Suppressor macrophage treated with lipopolysaccharide for 4 hours (primary cell): ENCODE measurements at places on chromosomes 13 and 19.

DNA sequence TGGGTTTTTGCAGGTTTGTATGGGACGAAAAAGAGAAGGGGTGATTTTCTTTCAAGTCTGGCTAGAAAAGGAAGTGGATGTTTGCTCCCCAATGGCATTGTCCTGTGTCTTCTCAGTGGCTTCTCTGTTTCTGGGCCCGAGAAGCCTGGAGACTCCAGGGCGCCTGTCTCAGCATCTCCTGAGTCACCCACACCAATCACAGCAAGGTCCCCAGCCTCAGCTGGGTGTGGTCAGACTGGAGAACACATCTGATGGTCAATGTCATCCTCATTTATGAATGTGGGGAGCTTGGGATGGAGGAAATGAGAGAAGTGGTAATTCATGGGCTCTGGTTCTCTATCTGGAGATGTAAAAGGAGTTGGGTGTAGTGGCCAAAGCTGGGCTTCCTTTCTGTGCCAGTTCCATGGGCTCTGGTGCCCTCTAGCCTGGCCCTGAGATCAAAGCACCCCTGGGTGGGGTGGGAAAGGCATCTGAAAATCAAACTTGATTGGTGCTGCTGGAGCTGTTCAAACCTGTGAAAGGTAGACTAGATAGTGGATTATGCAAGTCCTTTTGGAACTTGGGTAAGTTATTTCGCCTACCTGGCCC, 13.4 kb downstream of the RASL11A start:
- DNase-seq: peak; percentile 53

DNA sequence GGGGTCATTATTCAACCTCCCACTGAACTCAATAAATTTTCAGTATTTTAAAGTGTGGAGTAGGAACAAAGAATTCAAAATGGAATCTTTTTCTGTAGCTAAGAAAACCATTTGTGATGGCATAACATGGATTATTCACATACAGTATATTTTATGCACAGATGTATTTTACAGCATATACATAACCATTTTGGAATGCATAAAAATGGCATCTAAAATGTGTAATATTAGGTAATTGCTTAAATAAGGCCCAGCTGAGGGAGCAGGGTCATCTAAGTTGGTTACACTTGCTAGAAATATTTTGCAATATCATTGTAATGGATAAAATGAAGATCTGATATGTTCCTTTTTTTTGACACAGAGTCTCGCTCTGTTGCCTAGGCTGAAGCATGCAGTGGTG, 146.9 kb downstream of the LMO7 start:
- no peak for DNase-seq

GRCh38 chr19:47176071-47176626, 45.5 kb downstream of the SAE1 start:
- no peak for DNase-seq

GRCh38 chr13:100112186-100112838, 23.4 kb downstream of the PCCA start:
- no peak for DNase-seq

DNA sequence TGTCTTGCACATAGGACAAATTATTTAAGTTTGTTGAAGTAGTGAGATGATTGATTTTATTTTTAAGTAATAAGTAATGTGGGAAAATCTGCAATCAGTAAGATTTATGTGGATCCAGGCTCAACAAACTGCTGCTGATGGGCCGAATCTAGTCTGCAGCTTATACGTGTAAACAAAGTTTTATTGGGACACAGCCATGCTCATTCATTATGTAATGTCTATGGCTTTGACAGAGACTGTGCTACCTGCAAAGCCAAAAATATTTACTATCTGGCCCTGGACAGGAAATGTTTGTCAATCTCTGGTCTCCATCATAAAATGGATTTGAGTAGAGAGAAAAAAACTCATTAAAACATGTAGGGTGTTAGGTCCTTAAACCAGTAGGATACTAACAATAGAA, 728.0 kb downstream of the GPC5 start:
- DNase-seq: no peak

GRCh38 chr13:114019367-114019766, 45.5 kb upstream of the C13orf46 start:
- peak; percentile 20 for DNase-seq

GRCh38 chr13:50585674-50586413, 257.6 kb downstream of the DLEU7 start:
- DNase-seq: no peak

- DNase-seq: no peak
Measured at GRCh38 chr13:35714121-35714520, 237.6 kb upstream of the MAB21L1 start.

GRCh38 chr13:94233401-94233800, 246.1 kb downstream of the DCT start:
- DNase-seq: peak; percentile 33

DNA sequence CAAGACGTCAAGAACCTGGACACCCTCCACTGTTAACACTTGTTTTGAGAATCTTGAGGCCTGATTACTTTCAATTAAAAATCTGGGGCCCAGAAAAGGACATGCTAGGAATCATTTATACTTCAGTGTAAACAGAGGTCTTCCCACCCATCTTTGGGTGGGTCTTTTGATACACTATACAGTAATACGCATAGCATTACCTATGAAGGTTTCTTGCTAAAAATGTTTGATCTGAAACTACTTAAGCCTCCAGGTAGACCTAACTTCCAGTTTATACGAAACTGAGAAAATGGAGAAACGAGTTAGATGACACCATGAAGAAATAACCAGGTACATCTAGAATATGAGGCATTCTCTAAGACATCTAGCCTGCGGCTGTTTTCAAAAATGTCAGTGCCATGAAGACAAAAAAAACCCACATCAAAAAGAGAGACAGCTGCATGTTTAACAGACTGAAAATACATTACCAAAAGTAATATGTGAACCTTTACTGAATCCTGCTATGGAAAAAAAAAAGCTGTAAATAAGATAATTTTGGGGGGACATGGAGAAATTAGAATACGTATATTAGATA, 36.6 kb downstream of the TGDS start:
- no peak for DNase-seq

- peak; percentile 58 for DNase-seq
Measured at GRCh38 chr19:10238172-10238783, 7.1 kb upstream of the S1PR2 start.

GRCh38 chr19:47272448-47273312, 2.0 kb upstream of the INAFM1 start:
- DNase-seq: no peak

DNA sequence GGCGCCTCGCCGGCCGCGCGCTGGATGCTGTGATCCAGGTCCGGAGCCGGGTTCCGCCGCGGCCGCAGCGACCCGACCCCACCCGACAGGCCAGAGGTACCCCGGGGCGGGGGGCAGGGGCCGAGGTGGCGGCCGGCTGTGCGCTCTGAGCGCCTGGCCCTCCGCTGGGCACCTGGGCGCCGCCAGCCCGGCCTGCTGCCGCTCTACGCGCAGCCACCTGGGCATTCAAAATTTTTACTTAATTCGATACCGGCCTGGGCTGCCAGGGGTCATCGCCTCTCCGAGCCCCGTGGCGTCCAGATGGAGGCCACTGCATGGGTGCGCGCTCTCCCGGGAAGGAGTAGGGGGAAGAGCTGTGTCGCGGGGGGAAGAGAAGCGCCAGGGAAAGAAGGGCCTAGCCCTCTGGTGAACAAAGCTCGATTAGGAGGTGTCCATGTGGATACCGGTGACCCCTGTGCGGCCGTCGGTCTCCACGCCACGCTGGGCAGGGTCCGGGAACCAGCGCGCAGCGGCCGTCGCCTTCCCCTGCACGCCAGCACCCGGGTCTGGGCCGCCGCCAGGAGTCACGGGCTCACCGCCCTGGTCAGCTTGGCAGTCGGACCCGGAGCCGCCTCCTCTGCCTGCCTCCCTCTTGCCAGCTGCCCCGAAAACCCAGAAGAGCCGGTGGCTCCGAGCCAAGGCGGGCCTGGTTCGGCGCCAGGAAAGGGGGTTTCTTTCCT, 666 bp downstream of the BIVM start:
- peak; percentile 24 for DNase-seq

- DNase-seq: no peak
Measured at GRCh38 chr13:75762076-75762937, 126.2 kb downstream of the LMO7 start.

DNA sequence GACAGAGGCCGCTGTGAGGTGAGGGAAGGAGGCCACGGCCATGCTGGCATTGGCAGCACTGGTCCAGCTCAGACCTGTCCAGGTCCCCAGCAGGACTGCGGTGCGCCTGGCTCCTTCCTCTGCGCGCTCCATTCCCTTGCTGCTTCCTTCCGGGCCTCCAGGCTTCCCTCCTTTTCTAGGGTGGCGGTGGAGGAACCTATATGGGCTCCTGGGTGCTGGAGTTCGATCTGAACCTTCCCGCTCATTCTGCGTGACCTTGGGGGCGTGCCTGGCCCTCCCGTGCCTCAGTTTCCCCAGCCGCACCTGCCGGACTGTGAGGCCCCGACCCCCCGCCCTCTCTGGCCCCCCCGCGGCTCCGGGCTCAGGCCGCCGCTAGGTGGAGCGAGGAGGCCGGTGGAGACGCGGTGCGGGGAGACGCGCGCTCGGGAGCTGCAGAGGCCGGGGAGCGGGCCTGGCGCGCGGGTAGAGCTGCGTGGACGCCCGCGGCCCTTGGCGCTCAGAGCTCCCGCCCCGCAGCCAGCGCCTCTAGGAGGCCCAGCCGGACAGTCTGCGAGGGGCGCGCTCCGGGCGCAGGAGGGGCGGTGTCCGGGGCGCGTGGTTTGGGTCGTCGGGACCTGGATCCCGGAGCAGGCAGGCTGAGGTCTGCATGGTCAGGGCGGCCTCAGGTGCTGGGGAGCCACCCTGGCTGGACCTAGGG, 29.9 kb downstream of the EFNA2 start:
- peak; percentile 23 for DNase-seq

DNA sequence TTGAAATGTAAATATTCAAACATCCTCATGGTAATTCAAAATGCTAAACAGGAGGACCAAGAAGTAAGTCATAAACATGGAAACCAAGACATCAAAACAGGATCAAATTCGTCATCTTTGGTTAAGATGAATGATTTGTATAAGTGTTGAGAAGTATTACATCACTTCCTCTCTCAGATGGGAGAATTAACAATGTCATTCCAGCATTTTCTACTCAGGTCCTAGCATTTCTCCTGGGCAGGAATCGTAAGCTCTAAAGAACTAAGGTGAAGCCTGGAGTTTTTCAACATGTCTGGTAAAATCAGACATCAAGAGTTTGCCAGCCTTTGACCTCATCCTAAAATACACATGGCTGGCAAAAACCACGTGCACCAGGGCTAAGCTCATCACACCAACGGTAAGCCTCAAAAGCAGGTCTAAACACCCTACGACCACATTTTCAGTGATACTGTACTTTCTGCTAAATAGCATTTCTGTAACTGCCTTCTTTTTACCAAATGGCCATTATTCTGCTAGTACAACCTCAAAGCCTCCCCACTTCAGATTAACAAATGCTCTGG, 24.8 kb downstream of the RANBP3 start:
- DNase-seq: peak; percentile 47

DNA sequence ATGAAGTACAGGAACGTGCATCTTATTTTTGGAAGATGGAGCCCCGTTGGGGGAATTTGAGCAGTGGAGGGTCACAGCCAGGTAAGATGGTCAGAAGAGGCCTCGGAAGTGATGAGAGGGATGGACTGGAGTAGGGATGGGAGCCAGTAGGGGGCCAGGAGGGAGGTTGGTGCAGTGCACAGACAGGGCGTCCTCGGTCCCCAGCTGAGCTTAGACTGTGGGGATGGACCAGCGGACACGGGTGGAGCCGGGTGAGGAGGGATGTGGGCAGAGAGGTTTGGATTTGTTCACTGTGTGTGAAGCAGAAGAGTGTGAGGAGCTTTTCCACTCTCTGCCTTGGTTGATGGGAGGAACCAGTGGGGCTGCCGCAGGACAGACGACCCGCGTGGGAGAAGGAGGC, 10.6 kb downstream of the RPS9 start:
- peak; percentile 25 for DNase-seq

DNA sequence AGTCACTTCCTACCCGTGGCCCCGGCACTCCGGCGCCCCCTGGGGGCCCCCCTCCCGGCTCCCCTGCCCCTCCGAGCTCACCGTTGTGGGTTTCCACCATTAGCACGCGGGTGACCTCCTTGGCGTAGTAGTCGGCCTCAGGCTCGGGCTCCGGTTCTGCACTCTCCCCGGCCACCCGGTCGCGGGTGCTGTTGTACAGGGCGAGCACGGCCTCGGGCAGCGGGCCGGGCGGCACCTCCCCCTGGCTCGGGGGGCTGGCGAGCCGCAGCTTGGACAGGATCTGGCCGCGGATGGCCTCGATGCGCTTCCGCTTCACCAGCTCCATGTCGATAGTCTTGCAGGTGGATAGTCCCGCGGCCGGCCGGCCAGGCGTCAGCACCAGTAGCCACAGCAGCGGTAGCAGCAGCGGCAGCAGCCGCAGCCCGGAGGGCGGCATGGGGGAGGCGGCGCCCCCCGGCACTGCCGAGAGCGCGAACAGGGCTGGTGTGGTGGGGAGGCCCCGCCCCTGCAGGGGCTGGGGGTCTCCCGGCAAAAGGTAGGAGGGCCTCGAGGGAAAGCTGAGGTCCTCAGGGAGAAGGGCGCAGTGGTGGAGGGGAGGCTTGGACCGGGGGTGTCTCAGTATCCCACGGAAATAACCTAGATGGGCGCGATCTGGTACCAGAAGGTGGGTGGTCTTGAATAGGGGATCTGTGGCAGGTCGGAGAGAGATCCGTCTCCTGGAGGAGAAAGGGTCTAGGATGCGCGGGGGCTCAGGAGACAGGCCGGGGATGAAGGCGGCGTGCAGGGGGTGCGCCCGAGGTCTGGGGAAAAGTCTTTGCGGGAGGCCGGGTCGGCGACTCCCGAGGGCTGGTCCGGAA, 885 bp downstream of the TGFB1 start:
- DNase-seq: peak; percentile 80

DNA sequence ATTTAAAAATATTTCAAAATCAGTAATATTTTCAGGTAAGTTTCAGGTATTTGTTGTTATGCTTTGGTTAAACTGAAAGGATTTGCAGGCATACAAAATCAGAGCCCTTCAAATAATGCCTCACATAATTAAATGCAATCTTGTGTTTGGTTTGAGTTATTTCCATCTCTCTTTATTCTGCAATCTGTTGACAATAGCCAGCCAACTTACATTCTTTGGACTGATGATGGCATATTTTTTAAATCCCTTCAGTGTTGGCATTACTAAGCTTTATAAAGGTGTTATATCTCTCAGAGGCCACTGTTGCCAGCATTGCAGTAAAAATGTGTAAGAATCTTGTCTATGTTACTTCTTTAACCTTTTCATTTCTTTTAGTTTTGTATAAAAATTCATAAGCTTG, 257.2 kb upstream of the RFC3 start:
- DNase-seq: no peak

DNA sequence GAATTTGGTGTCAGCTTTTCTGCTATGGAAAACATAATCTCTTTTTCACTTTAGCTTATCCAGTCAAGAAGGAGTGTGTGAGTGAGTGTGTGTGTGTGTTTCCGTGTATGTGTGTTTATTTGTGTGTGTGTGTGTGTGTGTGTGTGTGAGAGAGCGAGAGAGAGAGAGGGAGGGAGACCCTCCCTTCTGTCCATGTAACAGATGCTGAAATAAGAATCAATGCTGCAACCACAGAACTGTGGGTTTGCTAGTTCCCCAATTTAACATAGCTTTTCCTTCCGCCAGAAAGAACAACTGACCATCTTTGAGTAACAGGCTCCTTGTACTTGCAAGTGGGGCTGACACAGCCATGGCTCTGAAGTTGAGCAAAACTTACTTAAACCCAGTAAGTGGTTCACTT, 5.2 kb downstream of the LCP1 start:
- DNase-seq: peak; percentile 88
